ENCODE measurements at places on chromosomes 11 and 22. TPM values are rescaled to one million over a fixed set of nuclear protein-coding genes. Genes with fewer than 3 reads are reported as not detected.

Gene OR52W1
- total RNA-seq: not detected

Gene C11orf86
- not detected for total RNA-seq

Gene ZDHHC13
- total RNA-seq: 30.0 TPM

Gene SAA1
- 78.1 TPM for total RNA-seq

Gene UBQLNL
- 1.3 TPM for total RNA-seq

Gene CARNS1
- 0.66 TPM for total RNA-seq

Gene DRD2
- 8.5 TPM for total RNA-seq

Gene RCOR2
- 0.16 TPM for total RNA-seq

Gene CARD16
- 5.9 TPM for total RNA-seq

Gene CYTH4
- total RNA-seq: 10.5 TPM

Gene HMOX1
- 38.6 TPM for total RNA-seq

DNA sequence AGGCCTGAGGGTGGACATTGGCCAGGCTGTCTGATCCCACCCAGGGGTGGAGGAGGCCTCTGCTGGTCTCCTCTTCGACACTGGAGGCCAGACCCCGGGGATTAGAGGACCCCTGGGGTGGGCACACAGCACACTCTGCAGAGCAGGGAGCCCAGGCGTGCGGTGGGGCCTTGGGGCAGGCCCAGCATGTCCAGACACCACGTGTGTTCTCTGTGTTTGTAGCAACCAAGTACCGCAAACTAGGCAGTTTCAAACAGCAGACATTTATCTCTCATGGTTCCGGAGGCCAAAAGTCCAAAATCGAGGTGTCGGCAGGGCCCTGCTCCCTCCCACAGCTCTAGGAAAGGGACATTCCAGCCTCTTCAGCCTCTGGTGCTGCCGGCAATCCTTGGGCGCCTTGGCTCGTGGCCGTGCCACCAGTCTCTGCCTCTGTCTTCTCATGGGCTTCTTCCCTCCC, 1.5 kb downstream of the PANX2 start:
- no peak for DNase-seq

DNA sequence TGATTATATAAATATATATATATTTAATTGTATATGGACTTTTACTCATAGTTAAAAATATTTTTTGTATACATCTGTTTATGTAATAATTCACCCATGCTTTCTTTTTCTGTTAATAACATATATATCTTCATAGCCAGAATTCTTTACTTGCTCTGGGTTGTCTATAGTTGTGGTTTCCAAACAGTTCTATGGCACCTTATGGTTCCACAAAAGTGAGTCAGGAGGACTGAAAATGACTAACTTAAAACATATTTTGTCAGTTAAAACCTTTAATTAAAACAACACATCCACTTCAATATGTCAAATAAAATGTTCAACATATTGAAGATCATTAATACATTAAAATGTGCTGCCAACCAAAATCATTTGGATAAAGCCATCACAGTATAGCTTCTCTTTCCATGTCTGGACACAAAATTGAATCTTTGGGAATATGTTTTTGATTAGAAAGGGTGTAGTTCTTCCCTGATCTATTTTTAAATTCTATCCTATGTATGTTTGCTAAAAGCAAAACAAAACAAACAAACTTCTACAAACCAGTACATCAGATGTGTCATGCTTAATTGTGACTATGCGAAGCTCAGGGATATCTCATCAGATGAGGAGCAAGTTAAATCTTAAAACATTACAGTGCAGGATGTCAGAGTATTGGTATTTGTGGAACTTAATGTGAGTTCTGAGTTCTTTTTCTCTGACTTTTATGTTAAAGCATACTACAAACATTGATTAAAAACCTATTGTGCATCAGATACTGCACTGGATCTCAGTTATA, 1488.4 kb upstream of the TENM4 start:
- no peak for DNase-seq

GRCh38 chr22:38305471-38306448, 11.5 kb downstream of the CSNK1E start:
- no peak for DNase-seq

- no peak for DNase-seq
These were observed 3.3 kb downstream of the SELENOM start for GRCh38 chr22:31103899-31104694.

DNA sequence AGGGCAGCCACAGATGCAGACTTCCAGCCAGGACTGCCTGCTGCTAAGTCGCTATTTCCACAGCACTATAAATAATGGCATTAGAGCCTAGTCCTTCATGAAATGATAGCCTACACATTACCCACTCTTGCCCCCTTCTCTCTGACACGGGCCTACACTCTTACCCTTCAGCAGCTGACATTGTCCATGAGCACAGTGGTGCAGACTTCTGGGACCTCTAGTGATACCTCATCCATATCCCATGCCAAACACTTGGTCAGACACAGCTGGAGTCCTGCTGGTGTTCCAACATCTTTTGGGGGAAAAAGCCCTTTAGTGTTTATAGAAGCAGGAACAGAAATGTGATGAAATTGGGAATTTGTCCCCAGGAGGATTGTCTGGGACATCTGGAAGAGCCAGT, 43.4 kb upstream of the RAB1B start:
- DNase-seq: no peak

GRCh38 chr22:47995718-47996117, 1233.3 kb downstream of the TBC1D22A start:
- no peak for DNase-seq

DNA sequence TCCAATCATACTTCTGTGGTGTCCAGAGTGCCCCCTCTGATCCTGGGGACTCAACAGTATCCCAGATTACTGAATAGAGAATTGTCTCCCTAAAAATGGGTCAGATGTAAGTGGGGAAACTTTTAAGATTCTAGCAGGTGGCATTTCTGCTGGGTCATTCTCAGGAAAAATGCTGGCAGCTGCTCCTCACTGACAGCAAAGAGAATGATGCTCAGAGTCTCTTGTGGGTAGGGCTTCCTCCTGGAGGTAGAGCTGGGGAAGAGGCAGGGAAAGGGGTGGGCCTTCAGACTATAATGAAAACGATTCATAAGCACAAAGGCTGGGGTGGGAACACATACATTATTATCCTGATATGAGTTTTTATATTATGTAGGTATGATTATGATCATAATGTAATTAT, 647.2 kb downstream of the NELL1 start:
- DNase-seq: no peak

- no peak for DNase-seq
These were observed 620.2 kb upstream of the TENM4 start for GRCh38 chr11:80061056-80061455.

GRCh38 chr22:27474711-27475547, 326.6 kb downstream of the MN1 start:
- DNase-seq: peak; percentile 78

DNA sequence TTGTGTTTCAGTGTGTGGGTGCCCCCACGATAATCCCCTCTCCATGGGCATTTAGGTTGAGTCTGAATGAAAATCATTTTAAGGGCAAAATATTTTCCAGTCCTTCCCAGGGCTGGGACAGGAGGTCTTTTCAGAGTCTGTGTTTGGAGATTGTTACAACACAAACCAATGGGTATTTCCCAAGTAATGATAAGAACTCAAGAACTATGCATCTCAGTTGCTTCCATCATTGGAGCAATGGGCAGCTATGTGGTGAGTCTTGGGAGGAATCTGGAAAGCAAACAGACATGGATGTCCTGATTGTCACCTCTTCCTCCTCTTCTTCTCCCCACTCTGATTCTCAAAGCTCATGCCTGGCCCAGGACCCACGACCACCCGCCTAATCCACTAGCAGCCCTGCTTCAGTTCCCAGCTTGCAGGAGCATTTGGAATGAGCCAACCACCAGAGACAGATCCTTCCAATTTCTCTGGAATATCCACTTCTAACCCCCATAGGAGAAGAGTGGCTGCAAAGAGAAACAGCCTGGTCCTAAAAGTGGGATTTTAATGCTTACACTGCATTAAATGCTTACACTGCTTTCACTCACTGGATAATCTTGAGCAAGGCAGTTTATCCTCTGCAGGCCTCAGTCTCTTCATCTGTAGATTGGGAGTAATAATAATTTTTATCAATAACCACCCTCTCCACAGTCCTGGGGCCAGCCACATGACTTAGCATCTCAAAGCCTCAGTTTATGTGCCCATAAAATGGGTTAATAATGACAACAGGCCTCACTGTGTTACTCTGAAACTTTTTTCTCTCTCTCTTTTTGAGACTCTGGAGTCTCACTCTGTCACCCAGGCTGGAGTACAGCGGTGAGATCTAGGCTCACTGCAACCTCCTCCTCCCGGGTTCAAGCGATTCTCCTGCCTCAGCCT, 404.3 kb downstream of the MN1 start:
- no peak for DNase-seq

- DNase-seq: no peak
These were observed 79.8 kb downstream of the CLPB start for GRCh38 chr11:72354356-72355115.

- no peak for DNase-seq
These were observed 194.5 kb downstream of the ADAMTS15 start for GRCh38 chr11:130642994-130643393.

GRCh38 chr11:86811637-86812321, 11.4 kb downstream of the PRSS23 start:
- DNase-seq: no peak

DNA sequence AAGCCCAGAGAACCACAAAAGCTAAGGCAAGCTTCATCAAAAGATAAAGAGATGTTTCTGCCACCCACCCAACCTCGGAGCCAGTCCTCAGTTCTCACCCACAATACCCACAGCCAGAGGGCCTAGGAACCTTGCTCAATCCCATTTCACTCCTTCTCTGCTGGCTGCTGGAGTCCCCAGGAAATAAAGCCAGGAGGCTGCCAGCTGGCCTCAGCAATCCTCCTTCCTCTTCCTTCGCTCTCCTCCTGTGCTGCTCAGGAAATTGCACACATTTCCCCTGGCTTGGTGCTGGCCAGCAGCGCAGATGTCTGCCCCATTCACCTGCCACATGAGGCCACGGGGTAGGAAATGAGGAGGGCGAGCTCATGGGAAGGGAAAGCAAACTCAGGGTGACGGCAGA, 91.8 kb upstream of the LDLRAD3 start:
- no peak for DNase-seq

DNA sequence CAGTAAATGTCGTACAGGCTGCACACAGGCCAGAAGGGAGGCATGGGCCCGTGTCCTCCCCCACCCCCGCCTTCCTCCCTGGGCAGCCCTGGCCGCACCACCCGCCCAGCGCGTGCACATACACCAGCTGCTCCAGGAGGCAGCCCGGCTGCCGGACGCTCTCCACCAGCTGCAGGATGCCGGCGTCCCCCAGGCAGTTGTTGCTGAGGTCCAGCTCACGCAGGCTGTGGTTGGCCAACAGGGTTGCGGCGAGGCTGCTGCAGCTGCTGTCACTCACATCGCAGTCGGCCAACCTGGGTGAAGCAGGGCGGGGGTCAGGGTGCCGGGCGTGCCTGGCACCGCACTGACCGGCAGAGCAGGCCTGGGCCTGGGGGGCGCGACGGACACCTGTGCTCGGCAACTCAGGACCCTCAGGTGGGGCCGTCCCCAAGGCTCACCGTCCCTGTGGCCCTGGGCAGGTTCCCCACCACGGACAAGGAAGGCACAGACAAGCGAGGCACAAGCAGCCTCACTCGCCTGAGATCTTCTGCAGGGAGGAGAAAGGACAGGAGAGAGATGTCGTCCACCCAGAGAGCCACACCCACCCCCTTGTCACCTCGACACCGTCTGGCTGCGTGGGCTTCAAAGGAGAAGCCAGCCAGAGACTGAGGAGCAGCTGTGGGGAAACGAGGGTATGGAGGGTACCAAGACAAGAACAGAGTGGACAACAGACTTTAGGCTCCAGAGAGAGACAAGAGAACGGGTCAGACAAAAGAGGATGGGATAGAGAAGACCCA, 12.1 kb downstream of the RNH1 start:
- no peak for DNase-seq

DNA sequence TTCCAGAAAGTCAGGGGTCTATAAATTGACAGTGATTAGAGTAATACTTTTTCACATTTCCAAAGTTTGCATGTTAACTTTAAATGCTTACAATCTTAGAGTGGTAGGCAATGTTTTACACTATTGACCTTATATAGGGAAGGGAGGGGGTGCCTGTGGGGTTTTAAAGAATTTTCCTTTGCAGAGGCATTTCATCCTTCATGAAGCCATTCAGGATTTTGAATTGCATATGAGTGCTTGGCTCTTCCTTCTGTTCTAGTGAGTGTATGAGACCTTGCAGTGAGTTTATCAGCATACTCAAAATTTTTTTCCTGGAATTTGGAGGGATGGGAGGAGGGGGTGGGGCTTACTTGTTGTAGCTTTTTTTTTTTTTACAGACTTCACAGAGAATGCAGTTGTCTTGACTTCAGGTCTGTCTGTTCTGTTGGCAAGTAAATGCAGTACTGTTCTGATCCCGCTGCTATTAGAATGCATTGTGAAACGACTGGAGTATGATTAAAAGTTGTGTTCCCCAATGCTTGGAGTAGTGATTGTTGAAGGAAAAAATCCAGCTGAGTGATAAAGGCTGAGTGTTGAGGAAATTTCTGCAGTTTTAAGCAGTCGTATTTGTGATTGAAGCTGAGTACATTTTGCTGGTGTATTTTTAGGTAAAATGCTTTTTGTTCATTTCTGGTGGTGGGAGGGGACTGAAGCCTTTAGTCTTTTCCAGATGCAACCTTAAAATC, 5.3 kb downstream of the MALAT1 start:
- no peak for DNase-seq

GRCh38 chr22:45563362-45564040, 60.8 kb downstream of the FBLN1 start:
- no peak for DNase-seq

GRCh38 chr11:116177521-116178210, 595.1 kb downstream of the BUD13 start:
- DNase-seq: no peak

- DNase-seq: no peak
These were observed 19.0 kb upstream of the PRODH start for GRCh38 chr22:18954990-18955571.

- peak; percentile 64 for DNase-seq
These were observed 7.8 kb downstream of the SIGIRR start for GRCh38 chr11:406796-407650.

- DNase-seq: no peak
These were observed 304.3 kb upstream of the NCAM1 start for GRCh38 chr11:112656772-112657428.

GRCh38 chr11:43546561-43547429, 133.7 kb upstream of the HSD17B12 start:
- DNase-seq: no peak

DNA sequence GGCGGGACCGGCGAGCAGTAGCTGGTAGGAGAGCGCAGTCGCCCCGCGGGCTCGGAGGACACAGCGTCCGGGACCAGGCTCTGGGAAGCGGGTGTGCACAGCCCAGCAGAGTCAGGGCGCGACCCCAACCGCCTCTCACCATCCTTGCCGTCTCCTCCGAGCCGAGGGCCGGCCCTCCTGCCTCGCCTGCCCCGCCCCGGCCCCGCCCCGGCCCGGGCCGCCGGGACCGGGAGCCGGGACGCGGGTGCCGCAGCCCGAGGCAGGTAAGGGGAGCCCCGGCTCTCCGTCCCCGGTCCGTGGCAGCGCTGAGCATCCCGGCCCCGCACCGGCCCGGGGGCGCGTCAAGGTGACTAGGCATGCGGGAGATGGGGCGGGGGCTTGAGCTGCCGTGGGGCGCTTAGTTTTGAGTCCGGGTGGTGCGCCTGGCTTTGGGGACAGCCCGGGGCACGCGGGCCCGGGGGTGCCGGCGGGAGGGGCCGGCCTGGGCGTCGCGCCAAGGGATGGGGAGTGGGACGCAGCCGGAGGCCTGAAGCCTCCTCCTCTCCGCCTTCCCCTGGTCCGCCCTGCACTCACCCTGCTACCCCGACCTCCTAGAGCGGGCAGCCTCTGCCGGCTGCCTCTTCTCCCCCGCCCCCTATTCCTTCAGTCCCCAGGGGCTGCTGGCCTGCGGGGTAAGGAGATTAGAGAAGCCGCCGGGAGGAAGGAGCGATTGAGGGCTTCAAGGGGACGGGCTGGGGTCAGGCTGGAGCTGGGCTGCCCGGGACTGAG, at the start of gene ABCG4:
ABCG4 (plus strand) TSS at position 35 of the 768 bp plus-strand sequence. CDS start 914 bp downstream, outside the sequence.
- DNase-seq: no peak

GRCh38 chr22:31896472-31896871, 47.9 kb upstream of the YWHAH start:
- DNase-seq: no peak
